ENCODE measurements at places on chromosomes 12 and 14.
A peak's percentile ranks its signal among the peaks of the same experiment; 100 is the strongest.

DNA sequence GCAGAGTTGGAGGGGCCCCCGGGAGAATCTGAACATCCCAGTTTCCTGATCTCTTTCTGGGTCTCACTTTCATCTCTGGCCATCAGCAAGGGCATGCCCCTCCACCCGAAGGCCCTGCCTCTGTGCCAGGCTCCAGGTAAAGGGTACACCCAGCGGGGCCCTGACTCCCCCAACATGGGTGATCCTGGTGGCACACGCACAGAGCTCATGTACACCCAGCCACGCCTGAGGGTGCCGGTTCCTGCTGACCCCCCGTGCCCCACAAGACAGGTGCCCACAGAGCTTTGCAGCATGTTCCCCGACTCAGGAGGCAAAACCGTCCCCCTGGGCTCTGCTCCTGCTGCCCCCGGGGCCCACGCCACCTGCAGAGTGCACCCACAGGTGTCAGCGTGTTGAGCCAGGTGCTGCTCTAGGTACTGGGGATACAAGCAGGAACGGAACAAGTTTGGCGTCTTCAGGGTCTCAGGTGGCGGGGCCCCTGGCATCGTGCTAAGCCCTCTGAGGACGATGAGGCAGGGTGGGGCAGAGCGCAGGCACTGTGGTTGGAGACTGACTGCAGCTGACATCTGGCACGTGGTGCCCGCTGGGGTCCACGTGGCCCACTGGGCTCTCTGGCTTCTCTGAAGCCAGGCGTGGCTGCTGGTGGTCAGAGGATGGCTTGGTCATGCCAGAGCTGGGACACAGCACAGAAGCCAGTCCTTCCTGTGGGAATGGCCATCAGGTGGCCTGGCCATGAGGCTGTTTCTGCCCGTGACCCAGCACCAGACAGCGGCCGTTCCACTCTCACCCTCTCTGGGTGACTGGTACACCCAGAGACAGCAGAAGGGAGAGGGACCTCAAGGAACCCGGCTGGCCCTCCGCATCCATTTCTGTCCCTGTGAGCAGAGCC lies 13.8 kb downstream of the BAG5 start:
- no peak for DNase-seq

GRCh38 chr14:61420326-61420725 lies 98.9 kb downstream of the PRKCH start:
- no peak for DNase-seq

- DNase-seq = peak; percentile 65
Observed at GRCh38 chr14:70641548-70642302, at the start of gene TTC9. TSS of gene TTC9 (plus strand) at chr14:70641916. CDS start at chr14:70642130, 214 bp downstream.

DNA sequence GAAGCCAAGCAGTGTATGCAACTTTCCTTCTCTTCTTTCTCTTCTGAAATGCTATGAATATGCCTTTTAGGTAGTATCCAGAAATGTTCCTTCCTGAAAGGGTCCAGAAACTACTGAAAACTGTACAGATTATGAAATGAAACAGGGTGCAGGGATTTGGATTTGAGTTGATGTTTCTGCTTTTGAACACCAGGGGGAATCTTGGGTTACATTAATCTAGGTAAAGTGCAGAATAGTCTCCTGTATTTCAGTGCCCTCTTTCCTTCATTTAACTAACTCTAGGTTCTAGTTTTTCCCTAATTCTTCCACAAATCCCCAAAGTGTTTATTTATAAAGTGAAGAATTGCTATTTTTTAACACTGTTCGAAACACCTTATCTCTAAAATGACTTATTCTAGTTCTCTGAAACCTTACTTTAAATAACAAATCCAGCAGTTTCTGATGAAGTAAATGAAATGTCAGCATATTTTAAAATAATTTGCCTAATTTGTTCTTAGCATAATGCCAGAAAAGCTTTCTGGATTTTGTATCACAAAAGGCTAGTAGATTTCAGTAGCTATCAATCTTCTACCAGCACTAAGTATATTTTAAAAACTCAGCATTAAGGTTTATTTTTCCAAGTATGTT lies 111.9 kb downstream of the LRRK2 start:
- DNase-seq = peak; percentile 52

DNA sequence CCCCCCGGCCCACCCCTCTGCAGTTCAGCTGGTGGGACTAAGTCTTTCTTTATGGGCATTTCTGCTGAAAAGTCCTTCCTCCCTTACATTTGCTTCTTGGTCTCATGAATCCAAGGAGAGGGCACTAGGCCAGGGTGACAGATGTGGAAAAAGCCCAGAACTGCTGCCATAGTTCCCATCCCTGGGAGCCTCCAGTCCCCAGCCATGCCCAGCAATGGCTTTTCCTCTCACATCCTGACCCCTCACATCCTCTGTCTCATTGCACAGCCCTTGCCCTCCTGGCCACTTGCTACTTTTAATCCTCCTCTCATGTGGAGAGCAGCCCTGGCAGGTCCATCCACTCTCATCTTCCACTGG lies 122.5 kb downstream of the ZFP36L1 start:
- no peak for DNase-seq

DNA sequence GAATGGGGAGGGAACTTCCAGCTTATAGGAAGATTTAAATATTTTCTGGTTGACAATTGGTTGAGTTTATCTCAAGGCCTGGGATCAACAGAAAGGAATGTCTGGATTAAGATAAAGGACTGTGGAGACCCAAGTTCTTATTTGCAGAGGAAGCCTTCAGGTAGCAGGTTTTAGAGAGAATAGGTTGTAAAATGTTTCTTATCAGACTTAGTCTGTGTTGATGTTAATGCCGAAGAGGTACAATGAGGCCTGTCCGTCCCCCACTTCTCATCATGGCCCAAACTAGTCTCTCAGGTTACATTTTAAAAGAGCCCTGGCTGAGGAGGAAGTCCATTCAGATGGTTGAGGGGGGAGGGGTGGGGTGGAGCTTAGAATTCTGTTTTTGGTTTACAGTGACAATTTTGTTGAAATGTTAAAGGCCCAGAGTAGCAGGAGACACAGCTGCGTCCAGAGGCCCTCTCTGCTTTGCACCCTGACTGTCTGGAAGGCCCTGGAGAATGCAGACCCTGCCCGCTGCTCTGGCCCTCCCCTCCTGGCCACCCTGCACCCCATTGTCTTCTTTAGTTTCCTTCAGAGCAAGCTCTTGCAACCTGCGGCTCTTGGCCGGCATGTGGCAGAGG lies 672.5 kb upstream of the TMEM132C start:
- no peak for DNase-seq

DNA sequence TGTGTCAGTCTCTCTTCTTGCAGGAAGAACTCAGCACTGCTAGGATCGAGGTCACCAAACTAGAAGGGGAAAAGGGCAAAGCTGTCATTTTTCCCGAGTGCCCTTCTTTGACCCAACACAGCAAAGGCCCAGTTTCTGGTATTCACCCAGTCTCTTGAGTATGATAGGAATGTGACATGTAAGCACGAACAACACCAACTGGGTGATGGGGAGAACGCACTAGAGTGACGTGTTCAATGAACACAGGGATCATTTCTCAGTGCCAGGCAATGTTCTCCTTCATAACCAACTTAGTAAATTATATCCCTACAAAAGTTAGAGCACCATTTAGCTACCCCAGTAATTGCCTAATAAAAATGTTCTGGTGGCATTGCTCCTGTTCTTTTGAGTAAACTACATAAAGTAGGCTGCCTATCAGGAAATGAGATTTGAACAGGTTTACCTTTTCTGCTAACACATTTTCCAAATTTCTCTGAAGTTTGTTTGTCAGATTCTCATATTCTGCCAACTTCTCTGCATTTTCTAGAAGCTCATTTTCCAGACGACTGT lies 64.5 kb downstream of the NIN start:
- peak; percentile 27 for DNase-seq

DNA sequence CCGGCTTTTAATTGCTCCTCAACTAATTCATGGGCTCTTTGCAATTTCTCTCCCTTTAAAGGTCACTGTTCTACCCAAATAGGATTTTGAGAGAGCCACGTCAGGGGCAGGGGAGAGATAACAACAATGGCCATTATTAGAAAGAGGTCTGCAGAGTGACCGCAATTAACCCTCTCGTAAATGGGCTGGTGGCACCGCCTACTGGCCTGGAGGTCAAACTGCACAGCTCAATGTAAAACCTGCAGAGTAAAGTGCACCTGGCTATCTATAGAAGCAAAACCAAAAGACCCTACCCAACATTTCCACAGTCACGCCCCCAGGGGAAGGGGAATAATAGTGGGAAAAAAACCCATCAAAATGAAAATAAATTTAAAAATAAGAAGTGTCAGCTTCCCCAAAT lies 21.6 kb upstream of the CLEC4E start:
- no peak for DNase-seq

- no peak for DNase-seq
Observed at GRCh38 chr12:116106870-116107269, 170.6 kb downstream of the MED13L start.

DNA sequence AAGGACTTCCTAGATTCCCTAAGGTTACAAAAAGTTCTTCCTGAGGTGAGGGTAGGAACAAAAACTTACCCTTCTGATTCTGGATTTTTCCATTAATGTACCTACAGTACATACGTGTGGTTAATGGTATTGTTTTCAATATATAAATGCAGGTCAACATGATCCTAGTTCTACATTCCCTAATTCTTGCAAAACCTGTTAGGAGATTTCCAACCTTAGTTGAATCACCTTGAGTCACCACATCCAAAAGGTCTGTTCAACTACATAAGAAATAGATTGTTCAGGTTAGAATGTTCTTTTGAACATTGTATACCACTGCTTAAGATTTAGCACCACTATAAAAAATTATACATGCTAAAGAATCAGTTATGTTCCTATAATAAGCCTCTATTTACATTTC lies 118.9 kb downstream of the GARIN6 start:
- DNase-seq = no peak

DNA sequence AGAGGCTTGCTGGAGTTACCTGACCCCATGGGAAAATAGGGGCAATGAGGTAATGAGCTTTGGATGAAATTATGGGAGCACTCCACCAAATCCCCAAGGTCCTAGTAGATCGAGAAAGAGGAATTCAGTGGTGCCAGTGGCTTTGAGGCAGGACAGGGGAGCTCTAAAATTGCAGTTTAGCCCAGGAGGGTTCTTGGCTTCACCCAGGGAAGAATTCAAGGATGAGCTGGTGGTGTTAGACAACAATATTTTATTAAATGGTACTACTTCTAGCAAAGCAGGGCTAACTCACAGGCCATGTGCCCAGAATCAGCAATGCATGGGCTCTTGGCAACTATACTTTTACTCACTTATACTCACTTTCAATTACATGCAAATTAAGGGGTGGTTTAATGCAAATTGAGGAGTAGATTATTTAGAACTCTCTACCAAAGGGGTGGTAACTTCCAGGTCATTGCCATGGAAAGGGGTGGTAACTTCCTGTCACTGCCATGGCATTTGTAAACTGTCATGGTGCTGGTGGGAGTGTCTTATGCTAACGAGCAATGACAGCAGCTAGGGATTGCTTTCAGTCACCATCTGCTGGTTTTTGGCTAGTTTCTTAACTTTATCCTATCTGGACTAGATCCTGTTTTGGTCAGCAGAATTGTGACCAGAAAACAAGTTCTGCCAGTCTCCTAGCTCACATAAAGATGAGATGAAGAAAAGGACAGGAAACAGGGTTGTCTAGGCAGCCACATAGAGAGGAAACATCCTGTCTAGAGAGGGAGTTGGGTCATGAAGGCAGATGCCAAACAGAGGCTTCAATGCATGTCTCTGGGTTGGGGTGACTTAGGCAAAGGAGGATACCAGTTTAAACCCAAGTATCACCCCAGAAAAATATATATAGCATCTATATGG lies 64.7 kb downstream of the ZNF641 start:
- no peak for DNase-seq

- no peak for DNase-seq
Observed at GRCh38 chr14:100187247-100187833, 27.9 kb upstream of the DEGS2 start.

DNA sequence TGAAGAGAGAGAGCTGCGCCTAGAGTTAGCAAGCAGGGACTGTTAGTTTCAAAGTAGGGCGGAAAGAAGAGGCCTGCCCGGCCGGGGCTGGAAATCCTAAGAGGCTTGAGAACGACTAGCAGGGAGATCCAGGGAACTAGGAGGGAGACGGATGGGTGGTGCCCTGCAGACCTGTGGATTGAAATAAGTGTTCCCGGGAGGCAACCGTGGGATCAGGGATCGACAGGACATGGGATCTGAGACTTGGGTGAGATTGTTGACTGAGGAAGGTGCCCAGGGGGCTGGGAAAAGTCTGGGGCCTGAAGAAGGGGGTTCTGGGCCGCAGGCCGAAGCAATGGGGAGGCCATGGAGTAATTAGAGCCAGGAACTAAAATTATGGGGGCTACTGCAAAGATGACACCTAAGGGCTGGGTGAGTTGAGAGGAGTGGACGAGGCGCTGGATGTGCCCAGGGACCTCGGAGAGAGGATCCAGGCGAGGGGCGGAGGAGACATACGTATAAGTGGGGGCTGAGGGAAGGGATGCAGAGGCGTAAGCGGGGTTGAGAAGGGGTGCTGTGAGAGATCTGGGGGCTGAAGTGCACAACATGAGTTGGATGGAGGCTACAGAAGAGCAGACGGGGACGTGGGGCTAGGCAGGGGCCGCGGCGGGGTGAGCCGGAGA lies 635 bp downstream of the LTA4H start:
- DNase-seq = peak; percentile 51

DNA sequence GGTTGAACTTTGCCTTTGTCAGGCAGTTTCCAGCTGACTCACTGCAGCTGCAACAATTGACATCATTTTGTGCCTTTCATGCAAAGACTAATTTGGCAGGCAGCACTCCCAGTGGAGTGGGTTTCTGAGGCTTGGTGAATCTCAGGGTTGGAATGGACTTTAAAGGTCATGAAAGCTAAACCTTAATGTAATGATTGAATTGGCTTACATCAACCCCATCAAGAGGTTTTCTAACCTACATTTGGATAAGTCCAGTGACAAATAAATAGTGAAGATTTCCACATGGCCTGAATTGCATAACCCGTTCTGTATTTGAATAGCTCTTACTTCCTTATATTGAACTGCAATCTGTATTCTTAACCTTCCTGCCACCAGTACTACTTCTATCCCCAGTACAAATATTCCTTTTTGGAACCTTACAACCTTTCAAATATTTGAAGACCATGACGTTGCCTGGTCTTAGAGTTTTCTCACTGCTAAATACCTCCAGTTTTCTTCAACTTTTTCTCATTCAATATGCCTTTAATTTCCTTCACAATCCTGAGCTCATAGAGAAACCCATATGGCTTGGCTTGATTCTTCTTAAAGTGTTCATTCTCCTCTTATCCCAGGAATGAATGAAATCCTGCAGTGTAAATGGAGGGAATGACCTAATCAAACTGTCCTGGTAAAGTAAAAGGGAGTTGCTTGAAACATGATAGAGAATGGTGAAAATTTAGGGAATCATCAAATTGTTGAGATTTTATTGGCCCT lies 168.1 kb upstream of the NOVA1 start:
- DNase-seq = peak; percentile 69

- no peak for DNase-seq
Observed at GRCh38 chr14:102282751-102283465, 22.1 kb downstream of the MOK start.

GRCh38 chr12:32110942-32111341 lies 4.3 kb downstream of the BICD1 start:
- DNase-seq = no peak
